NCI-H748 treated with DMSO at 0.1 percent for 48 hours (cell line): ENCODE measurements at places on chromosomes 1 and 21.

GRCh38 chr1:72366466-72366865 lies 84.1 kb upstream of the NEGR1 start:
- no peak for DNase-seq

DNA sequence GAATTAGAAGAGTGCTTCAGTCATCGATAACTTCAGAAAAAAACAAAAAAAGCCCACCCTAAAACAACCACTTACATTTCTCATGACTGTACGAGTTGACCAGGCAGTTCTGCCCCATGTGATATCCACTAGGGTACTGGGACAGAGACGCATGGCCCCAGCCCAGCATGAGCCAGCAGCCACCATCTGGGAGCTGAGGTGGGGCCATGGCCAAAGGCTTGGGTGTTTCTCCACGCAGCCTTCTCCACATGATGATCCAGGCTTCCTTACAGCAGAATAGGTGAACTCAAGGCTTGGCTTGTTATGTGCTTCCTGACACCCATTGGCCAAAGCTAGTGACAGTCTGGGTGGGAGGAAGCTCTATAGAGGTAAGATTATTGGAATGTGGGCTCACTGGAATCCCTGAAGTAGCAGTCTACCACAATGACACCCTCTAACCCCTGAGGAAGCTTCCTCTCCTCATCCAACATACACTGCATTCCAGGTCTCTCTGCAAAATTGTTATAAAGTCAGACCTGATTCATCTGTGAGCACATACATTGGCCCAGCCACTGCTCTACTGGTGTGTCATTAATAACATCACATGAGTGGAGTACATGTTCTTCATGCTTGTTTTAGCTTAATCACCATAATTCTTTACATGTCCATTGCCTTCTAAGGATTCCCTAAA lies 66.3 kb upstream of the NTPCR start:
- no peak for DNase-seq

DNA sequence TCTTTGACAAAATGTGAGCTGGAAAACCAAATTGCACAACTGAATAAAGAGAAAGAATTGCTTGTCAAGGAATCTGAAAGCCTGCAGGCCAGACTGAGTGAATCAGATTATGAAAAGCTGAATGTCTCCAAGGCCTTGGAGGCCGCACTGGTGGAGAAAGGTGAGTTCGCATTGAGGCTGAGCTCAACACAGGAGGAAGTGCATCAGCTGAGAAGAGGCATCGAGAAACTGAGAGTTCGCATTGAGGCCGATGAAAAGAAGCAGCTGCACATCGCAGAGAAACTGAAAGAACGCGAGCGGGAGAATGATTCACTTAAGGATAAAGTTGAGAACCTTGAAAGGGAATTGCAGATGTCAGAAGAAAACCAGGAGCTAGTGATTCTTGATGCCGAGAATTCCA lies 42.7 kb downstream of the CENPF start:
- DNase-seq = no peak

DNA sequence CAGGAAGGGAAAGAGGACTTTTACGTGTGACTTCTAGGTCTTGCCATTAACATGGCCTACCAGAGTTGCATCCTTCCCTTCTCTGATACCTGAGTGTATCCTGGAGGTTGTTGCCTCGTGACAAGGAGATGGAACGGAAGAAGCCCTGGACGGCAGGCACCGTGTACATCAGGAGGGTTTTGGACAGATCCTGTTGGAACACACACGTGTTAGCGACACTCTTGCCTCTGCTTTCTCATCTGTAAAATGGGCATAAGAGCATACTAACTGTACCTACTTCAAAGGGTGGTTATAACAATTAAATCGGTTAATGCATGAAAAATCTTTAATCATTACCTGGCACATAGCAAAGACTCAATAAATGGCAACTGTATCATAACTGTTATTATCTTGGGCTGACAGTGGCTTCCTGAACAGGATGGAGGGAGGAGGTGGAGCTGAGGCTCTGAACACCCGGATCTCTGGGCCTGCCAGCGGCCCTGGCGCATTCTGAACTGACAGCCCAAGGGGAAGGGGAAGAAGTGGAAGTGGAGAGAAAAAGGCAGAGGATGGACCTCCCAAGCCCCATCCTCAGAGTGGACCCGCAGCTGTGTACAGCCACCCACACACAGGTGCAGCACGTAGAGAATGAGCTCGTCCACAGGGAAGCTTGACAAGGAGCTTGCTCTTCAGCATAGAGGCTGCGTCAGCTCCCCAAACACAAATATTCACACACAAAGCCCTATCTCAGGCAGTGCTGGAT lies 30.2 kb upstream of the EXOSC10 start:
- no peak for DNase-seq

- DNase-seq = no peak
Observed at GRCh38 chr1:12553963-12554362, 64.0 kb downstream of the DHRS3 start.

DNA sequence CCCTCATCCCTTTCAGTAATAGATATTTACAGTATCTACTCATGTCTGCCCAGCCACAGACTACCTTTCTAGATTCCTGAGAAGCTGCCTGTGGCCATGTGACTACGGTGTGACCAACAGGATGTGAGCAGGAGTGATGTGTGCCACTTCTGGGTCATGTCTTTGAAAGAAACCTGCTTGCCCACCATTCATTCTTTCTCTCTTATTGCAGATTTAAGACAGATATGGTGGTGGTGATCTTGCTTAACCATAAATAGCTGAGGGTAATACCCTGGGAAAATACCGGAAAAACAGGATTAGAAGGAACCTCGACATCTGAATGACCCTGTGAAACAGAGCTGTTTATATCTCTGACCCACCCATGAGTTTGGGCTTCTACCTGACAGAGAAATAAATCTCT lies 41.6 kb upstream of the GUCA2A start:
- DNase-seq = no peak

- no peak for DNase-seq
Observed at GRCh38 chr1:79059341-79059740, 52.8 kb upstream of the ADGRL4 start.

DNA sequence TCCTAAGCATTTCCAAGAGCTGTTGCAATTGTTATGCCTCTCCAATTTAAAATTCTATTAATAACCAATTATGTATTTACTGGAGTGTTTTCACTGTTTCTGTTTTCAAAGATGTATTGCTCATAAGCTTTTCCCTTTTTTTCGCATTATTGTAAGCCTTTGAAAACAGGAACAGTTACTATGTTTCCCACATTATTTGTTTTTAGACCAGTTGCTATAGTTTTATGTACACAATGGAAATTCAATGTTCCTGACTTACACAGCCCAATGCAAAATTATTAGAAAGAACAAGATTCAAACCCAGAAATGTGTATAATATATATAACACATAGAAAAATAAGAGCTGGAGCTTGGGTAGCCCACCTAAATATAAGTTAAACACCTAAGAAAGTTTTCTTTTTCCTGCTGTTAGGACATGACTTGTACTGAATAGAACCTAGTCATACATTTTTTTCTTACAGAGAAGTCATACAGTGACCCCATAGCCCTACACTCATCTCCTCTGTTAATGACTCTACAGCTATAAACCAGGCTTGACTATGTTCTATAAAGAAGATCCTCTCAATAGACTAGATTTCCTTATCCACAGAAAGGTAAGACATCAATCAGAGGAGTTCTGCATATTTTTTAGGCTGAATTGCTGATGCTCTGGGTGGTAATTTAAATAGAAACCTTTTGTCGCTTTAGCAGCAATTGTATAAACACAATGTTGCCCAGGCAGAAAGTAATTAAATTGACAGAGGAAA lies 299.6 kb downstream of the USH2A start:
- no peak for DNase-seq

DNA sequence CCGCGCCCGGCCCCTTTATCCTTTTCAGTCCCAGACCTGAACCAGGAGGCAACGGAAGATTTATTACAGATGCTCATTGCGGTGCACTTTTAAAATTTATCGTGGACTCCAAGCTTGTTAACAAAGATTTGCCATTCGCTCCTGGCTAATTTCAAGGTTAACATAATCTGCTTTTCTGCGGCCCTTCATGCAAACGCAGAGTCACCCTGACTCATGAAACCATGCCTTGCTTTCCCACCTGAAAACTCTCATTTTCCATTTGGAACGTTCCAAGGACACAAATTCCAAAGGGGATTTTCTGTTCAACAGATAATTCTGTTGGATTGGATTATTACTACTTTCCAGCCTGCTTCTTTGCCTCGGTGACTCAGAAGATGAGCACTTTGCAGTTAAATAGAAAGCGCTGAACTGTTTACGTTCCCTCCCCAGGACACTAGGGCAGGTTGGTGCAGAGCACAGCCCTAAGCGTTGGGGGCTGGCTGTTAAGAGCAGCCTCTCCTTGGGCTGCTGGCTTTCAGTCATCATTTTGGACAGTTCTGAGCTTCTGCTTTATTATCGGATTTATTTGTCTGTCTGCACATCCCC lies 51.1 kb downstream of the CD247 start:
- no peak for DNase-seq

DNA sequence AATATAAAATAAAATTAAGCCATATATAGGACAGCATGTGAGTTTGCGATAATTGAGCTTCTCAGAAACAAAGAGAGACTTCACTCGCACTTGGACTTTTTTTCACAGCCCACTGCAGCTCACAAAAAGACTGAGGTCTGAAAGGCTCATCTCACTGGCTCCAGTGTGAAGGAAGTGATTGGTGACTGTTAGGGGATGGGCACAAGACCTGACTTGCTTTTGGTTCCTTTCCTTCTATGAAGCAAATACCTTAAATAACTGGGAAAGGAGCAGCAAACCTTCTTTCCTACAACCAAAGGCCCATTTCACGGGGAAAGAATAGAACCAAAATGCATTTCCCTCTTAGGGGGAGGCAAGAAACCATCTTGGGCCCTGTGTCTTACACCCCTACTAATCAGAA lies 13.1 kb upstream of the TTLL7 start:
- no peak for DNase-seq

DNA sequence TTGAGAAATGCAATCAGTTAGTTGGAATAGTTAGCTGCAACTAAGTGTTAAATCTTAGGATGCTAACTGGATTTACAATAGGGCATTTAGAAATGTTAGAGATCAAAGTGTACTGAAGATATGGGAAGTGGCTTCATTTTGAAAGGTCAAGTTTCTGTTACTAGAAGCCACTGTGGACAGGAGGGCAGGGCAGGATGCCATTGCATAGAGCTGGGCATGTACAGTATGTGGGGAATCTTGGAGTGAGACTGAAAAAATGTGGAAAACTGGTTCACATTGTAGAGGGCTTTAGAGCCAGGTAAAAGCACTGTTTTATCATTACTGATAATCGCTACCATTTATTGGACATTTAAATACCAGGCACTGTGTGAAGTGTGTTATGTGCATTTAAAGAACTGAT lies 31.0 kb downstream of the ARID1A start:
- no peak for DNase-seq

DNA sequence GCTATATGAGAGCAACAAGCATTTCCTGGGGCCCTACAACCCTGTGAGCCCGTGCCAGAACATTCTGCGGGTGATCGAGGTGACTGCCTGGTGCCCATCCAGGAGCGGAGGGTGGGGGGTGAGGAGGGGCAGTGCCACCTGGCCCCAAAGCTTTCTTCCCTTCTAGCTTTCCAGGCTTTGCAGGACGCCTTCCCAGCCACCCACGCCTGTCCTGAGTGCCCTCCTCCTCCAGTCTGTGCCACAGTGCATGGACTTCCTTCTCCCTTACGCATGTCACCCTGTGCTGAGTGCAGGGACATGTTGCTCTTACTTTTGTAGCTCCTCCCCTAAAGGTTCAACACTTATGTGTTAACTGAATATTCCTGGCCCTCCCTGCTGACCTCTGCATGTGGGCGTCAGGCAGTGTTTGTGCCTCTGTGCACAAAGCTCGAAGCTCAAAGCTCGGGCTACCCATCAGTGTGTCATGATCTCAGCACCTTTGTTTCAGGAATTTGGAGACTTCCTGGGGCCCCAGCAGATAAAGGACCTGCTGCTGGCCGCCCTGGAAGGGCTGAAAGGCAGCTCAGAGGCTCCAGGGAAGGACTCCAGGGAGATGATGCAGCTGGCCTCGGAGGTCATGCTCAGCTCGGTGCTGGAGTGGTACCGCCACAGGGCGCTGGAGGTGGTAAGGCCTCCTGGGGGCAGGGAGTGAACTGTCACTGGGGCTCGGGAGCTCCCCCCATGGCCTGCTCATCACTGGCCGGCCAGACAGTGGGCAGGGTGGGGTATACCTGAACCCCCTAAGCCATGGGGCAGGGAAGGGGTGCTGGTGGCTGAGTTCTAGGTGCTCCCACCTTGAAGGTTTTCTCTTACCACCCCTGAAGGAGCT lies 36.7 kb upstream of the TTC4 start:
- DNase-seq = no peak

DNA sequence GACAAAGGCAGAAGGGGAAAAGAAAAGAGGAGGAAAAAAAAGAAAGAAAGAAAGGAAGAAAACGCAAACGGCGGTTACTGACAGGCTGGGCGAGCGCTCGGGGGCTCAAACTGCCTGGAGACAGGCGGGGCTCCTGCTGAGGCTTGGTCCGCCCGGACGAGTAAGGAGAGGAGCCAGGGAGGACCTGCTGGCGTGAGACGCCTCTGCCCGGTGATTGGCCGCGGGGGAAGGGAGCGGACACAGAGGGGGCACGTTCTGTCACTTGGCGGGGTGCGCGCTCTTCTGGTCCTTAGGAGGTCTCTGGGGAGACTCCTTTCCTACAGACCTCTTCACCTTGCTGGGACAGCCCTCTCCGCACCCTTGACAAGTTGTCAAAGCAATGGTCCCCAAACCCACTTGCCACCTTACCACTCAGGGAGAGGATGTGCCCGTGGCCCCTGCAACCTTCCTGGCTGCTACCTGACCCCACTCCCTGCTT lies 791 bp upstream of the PIK3R3 start:
- peak; percentile 64 for DNase-seq

GRCh38 chr1:30852026-30852425 lies 56.5 kb downstream of the SDC3 start:
- no peak for DNase-seq

GRCh38 chr1:2860476-2861142 lies 59.1 kb upstream of the TTC34 start:
- no peak for DNase-seq

DNA sequence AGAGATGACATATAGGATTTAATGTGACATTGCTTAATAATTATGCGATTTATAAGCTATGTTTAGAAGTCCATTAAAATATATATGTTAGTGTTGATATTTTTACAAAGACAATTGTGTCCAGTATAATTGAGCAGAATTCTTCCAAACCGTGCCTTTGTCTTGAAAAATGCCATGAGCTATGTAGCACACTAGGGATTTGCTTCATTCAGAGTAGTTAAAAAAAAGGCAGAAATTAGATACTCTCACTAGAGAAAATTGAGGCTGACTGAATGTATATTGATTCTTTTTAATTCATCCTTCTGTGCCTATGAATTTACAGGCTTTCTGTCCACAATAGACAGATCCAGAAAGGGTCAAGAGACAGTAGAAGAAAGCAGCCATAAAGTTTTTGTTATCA lies 429.0 kb downstream of the NEGR1 start:
- no peak for DNase-seq
